Stimulated activated CD8-positive, alpha-beta memory T cell treated with anti-CD3 and anti-CD28 coated beads, Interleukin-2, amount 100 ng/mL, for 1 hour (primary cell): ENCODE measurements at places on chromosomes 7 and 10.
A peak's percentile ranks its signal among the peaks of the same experiment; 100 is the strongest.

DNA sequence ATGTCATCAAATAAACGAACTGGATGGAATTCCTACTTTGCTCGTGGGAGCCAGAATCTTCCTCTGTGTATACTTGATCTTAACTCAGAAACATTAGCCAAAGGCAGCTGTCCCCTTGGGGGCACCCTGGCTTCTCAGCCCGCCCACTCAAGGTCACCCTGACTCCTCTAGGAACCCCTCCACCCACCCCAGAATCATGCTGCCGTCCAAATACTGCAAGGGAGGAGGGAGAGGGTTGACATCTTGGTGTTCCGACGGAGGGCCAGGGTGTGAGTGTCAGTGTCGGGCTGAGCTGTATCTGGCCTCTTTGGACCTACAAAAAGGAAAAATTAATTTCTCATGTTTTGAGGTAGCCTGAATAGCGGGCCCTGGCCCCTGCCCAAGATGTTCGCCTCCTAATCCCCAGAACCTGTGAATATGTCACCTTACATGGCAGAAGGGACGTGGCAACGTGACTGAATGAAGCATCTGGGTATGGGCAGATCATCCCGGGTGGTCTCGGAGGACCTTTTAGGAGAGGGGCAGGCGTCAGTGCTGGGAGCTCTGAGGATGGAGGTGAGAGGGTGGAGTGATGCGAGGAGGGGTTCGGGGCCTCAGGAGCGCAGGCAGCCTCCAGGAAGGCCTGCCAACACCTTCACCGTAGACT lies 40.5 kb upstream of the RBM33 start:
- no peak for DNase-seq

DNA sequence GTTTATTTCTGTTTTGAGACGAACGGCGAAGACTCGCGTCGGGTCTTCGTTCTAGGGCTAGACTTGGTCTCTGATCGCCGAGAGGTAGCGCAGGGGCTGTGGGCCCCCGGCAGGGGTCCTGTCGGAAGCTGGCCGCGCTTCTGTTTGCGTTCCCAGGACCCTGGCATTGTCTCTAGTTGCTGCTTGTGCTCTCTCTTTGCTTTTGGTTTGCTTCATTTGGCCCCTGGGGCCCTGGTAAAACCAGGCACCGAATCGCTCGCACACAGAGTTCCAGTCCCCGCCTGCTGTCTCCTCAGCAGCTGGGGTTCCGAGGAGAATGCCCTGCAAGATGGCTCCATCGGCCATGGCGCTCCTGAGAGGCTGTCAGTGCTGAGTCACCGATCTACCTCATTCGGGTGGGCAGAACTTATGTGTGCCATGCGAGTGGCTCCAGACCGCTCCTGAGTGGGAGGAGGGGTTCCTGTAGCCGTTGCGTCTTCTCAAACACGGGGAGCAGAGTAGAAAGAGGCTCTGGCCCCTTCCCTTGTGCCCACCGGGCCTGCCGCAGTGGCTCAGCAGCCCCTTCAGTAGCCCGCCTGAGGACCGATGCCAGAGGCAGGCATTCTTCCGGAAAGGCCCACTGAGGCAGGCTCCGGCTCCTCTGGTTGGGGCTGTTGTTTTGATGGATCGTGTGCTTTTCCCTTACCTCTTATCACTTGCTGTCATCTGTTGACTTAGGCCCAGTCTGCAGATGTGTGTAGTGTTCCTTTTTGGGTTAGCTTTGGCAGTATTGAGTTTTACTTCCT lies 826 bp downstream of the CHPF2 start:
- DNase-seq = peak; percentile 54

DNA sequence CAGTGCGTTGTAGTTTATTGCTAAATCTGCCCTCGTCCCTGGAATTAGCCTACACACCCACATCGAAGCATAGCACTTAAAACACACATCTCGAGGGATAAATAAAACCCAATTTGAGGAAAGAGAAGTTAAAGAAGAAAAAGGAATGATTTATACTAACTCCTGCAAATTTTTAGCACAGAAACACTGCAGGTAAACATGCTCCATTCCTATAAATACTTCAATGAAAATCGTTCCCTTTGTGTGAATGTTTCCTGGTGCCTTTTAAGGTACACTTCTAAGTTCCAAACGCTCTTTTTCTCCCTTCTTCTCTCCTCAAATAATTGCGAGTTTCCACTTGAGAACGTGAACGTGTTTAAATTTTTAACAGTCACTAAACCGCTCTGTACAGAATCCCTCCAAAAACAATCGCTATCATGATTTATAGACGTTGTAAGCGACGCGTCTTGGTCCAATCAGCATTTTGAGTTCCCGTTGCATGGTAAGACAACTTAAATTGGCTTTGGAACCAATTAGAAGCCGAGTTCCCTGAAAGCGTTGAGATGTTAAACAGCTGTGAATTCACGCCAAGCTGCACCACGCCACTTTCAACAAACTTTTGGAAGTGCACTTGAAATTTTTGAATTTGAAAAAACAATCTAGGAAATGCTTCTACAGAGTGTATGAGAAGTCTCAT lies 12.5 kb upstream of the EBLN1 start:
- no peak for DNase-seq

- DNase-seq = no peak
Observed at GRCh38 chr7:133372337-133372736, 119.5 kb downstream of the EXOC4 start.

DNA sequence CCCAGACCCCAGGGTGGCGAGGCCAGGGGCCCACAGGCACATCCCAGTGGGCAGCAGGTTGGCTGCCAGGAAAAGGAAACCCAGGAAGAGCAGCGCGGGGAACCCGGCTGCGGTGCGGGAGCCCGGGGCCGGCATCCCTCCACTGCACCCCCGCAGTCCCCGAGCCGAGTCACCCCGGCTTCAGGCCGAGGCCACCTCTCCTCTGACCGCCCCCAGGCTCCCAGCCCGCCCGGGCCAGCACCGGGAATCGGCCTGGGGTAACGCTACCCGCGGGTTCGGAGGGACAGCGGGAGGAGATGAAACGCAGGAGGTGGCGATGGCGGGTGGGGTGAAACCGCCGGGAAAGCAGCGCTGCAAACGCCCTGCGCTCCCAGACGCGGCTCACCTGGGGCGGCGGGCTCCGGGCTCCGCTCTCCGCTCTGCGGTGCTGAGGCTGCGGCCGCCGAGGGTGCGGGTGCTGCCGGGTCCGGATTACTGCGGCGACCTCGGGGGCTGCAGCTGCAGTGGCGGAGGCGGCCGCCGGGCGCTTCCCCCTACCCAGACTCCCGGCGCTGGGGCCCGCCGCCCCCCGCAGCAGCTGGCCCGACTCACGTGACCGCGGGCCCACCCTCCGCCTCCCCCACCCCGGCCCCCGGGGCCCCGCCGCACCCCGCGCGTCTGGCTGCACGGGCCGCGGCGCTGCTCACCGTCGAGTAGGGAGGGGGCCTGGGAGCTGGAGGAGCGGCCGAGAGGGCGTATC lies at the start of gene SCRN1:
TSS of gene SCRN1 (minus strand) at position 545 of the 739 bp plus-strand sequence. CDS start 20,734 bp downstream, outside the sequence.
- no peak for DNase-seq

DNA sequence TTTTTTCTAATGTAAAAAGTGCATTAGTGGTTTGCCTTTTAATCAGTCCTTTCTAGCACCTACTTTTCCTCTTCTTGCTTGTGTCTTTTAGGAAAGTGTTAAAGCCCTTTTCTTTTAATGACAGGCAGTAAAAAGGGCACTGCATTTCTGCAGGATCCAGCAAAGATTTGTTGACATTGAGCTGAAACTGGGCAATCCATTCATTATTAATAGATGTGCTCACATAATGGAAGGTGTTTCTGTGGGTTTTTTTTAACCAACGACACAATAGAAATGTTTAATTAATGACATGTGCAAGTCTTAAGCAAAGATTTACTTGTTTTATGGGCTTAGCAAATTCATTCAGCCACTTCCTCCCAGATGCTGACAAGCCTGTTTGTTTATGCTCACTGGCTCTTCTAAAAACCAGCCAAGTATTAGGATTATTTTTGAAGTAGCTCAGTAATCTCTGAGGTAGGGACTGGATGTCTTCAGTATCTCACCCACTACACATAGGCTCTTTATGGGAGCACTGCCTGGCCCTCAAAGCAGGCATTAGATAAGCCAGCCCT lies 1201.1 kb downstream of the SORCS1 start:
- DNase-seq = no peak

GRCh38 chr10:92419740-92420545 lies 129.0 kb downstream of the MARCHF5 start:
- DNase-seq = no peak

DNA sequence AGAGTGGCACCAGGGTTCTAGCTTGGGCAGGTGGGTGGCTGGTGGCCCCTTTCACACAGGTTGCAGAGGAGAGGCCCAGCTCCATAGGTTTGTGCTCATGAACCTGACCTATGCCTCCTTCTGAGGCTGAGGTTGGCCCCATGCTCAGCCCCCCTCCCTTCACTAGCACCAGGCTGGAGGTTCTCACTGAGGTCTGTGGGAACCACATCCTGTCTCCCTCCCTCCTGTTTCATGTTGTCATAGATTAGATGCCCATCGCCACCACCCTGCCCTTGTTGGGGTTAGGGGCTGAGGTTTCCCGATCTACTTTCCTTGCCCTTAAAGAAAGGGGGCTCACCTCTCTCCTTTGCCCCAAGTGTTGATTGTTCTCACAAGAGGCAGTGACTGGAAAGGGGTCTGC lies 14.7 kb downstream of the NEUROG3 start:
- no peak for DNase-seq

- DNase-seq = no peak
Observed at GRCh38 chr7:105705427-105705826, 124.1 kb upstream of the EFCAB10 start.

DNA sequence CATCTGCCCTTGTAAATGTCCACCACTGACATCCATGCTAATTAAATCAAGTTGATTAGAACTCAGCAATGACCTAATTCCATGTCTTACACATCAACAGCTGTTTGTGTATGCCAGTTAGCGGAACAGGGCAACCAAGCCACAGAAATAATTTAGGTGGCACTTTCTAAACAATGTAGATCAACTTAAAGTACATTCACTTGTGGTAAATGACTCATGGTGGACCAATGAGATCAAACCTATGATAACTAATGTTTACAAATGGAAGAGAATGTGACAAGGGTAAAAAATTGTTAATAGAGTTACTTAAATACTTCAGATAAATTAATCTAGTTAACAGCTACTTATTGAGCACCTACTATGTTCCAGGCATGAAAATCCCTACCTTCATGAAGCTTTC lies 63.1 kb upstream of the ICA1 start:
- DNase-seq = no peak

- DNase-seq = no peak
Observed at GRCh38 chr7:140870003-140870402, 54.7 kb downstream of the BRAF start.

GRCh38 chr7:141915565-141915964 lies 634 bp upstream of the OR9A4 start:
- no peak for DNase-seq

DNA sequence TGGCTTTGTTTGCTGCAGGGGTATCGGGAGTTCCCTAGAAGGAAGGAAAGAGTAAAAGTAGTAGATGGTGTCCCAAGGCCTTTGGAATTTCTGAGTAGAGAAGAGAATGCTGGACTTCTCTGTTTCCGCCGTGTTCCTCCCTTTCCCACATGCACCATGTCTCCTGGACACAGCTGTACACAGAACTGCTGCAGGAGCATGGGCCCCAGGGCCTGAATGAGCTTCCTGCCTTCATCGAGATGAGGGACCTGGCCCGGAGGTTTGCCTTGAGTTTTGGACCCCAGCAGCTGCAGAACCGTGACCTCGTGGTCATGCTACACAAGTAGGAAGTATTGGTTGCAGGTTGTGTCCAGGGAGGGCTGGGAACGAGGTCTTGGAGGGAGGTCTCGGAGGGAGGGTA lies 15.3 kb upstream of the PVRIG start:
- no peak for DNase-seq

DNA sequence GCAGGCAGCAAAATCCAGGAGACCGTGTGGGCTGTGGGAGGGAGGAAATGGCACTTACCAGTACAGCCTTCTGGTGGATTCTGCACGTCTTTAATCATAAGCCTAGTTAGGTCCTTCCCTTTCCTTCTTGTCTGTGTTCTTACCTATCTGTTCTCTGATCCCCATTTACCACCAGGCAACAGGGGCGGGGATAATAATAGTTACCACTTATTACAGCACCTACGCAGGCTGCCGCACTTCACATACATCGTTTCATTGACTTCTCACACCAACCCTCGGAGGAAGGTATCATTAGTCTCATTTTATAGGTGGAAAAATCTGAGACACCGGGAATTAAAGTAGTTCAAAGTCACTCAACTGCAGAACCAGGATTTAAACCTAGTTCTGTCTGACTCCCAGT lies 4.5 kb upstream of the EPHA1 start:
- no peak for DNase-seq

GRCh38 chr10:75600833-75601232 lies 169.4 kb downstream of the LRMDA start:
- DNase-seq = no peak

DNA sequence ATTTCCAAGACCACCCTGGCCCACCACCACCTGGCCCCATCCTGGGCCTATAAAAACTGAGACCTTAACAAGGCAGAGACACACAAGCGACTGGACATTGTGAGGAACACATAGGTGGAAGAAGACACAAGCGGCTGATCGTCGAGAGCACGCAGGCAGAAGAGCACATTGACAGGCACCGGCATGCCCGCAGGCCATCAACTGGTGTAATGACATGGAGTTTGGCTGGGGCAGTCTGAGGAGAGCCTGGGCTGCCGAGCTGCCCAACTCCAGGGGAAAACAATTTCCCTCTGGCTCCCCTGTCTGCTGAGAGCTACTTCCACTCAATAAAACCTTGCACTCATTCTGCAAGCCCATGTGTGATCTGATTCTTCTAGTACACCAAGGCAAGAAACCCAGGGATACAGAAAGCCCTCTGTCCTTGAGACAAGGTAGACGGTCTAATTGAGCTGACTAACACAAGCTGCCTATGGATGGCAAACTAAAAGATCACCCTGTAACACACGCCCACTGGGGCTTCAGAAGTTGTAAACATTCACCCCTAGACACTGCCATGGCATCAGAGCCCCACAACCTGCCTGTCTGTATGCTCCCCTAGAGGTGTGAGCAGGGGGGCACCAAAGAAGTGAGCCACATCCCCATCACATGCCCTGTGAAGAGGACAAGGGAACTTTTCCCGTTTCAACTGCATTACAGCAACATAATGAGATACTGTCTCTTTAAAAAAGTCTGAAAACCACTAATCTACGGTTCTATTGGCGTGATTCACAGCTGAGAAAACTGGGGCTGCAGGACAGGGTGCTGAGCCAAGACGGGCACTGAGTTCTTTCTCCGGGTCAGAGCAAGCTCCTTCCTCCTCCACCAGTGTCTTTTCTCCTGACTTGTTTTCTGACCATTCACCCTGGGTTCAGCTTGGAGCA lies 18.5 kb upstream of the TNS3 start:
- no peak for DNase-seq

GRCh38 chr7:101294039-101294831 lies 27.4 kb downstream of the IFT22 start:
- DNase-seq = no peak

- no peak for DNase-seq
Observed at GRCh38 chr10:121851786-121852185, 76.0 kb downstream of the ATE1 start.
